Central memory CD4-positive, alpha-beta T cell (primary cell): ENCODE measurements at places on chromosomes 12 and 14.

DNA sequence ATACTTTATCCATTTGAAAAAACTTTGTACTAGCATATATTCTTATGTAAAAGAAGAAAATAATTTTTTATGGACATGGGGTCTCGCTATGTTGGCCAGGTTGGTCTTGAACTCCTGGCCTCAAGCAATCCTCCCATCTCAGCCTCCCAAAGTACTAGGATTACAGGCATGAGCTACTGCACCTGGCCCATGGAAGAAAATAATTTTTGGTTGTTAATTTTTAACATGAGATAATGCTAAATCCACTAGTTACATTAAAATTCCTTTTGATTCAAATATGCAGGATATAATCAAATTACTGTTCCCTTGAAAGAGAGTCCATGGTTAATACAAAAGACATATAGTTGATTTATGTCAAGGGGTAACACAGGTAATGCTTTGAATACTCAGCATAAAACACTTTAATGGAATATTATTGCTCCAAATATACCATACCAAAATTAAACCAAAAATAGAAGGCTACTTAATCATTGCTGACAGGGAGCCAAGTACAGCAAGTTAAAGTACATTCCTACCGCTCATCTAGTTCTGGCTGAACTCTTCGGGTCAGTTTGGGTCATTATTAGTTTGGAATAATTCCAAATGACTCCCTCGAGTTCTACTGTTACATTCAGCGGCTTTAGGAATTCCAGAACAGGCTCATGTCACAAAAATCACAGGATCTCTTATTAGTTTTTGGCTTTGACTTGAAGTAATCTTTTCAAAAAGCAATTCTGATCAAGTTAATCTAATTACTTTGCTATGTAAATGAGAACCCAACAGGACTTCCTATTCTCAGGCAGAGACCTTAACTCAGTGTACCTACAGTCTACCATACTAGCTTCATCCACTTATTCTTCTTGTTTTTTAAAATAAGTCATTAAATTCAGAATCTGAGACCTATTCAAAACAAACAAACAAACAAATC lies 6.1 kb downstream of the SOS2 start:
- no peak for DNase-seq

DNA sequence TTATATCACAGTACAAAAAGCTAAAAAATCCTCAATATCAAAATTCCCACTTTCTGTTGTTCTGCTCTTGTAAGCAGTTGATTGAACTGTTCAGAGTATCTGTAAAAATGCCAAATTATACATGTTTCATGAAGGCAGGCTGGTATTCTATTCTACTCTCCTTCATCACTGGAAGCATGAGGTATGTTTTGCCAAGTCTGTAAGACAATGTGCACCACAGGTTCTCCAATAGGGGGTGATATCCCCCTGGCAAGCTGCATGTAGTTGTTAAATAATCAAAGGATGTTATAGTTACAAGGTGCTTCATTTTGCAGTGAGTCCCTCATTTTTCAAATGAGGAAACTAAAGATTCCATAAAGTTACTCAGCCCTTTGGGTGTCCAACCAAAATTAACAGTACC lies 15.1 kb upstream of the NEK9 start:
- DNase-seq, result peak; percentile 35

- DNase-seq, result no peak
Measured at GRCh38 chr14:59827401-59827800, 43.2 kb downstream of the RTN1 start.

DNA sequence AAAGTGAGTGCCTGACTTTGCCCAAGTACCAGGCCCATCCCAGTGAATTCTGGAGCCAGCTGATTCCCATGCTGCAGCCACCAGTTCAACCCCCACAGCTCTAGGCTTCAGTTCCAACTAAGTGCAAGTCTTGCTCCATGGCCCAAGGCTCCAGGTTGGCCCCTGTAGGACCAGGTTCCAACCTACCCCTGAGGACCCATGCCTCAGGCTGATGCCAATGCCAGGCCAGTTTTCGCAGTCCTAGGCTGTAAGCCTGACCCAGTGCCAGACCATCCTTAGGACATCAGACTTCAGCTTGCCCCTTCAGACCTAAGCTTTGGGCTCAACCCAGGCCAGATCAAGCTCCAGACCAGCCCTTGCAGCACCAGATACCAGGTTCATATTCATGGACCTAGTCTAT lies 352.6 kb downstream of the FSCB start:
- DNase-seq, result no peak

- no peak for DNase-seq
Measured at GRCh38 chr14:30053103-30053502, 125.5 kb upstream of the PRKD1 start.

DNA sequence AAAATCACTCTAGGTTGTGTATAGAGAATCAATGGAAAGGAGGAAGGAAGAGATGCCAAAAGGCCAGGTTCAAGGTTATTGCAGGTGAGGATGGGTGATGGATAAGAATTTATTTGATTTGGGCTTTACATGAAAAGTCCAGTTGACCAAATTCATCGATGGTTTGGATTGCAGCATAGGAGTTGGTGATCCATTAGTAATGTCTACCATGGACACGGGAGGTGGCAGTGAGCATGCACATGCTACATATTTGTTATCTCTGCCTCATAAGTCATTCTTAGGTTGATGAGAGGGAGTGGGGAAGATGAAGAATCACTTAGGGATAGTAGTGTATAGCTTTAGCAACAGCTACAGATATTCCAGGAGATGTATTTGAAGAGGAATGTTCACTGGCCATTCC lies 211.4 kb downstream of the PHETA1 start:
- no peak for DNase-seq

- no peak for DNase-seq
Measured at GRCh38 chr12:104181313-104181712, 34.3 kb upstream of the TXNRD1 start.

DNA sequence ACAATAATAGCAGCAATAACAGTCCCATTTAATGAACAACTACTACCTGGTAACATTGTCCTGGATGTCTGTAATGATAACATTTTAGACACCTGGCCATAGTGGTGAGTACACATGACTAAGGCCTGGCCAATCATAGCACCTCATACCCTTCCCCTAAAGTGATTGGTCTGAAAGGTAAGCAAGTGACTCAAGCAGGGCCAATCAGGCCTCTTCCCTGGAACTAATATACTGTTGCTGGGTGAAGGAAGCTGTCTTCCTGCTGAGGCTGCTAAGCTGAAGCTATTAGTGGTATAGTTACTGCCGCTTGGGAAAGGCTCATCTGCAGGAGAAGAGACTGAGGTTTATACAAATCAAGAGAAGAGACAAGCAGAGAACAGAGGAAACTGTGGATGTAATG lies 18.7 kb upstream of the NOS1 start:
- DNase-seq, result no peak

GRCh38 chr12:53938326-53939140 lies at the start of gene HOXC13:
TSS of gene HOXC13 (plus strand) at chr12:53938831. CDS start at chr12:53938907, 76 bp downstream.
- DNase-seq, result no peak
